Stimulated activated CD8-positive, alpha-beta memory T cell treated with anti-CD3 and anti-CD28 coated beads, Interleukin-4, amount 100 ng/mL, for 48 hours (primary cell): ENCODE measurements at places on chromosomes 7 and 10.

GRCh38 chr7:40701836-40702551 lies 567.2 kb downstream of the SUGCT start:
- DNase-seq: no peak

- no peak for DNase-seq
These were observed 450.6 kb upstream of the SORCS1 start for GRCh38 chr10:107614939-107615685.

DNA sequence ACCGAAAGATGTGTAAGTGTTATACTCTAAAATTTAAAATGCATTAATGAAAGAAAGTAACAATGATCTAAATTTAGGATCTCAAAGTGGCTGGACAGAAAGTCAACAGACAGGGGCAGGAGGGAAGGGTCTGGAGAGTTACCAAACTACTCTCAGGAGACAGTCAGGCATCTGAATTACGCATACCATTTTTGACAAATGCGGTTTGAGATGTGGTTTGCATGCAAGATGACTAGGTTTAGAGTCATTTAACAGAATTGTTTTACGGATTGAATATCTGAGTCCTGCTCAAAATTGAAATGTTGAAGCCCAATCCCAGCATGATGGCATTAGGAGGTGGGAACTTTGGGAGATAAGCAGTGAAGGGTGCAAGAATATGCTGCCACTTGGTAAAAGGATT lies 314.1 kb downstream of the WDR11 start:
- no peak for DNase-seq

- no peak for DNase-seq
These were observed 20.9 kb downstream of the SLC29A3 start for GRCh38 chr10:71339796-71340589.

DNA sequence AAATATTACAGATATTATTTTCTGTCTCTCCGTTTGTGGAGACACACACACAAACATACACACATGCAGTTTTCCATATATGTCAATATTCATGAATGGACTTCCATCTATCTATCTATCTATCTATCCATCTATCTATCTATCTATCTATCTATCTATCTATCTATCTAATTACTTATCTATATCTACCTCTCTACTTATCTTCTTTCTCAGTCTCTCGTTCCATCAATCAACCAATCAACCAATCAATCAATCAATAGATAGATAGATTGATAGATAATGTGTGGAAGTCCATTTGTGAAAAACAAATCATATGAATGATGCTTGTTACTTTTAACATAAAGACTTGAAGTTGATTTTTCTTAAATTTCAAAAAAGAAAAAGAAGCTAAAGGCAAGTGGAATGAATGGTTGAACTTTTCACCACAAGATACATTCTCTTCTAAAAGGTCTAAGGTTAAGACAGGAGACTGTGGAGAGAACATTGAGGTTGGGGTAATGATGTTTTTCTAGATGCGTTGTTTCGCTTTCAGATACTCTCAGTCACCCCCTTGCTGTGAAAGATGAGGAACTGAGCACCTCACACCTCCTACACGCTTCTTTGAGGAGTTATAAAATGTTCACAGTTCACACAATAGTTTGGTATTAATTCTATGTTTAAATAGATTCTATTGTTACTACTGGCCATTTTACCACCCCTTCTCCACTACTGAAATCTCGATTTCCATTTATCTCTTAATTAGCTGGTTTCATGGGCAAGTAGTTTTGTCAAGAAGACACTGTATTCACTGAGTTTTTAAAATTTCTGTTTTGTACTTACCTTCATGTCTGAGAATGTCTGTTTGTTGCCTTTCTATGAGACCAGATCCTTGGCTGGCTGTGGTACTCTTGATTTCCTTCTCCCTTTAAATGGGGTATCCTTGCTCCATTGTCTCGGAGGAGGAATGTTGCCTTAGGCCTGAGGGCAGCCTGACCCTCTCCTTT lies 114.1 kb downstream of the EMX2 start:
- DNase-seq: no peak

DNA sequence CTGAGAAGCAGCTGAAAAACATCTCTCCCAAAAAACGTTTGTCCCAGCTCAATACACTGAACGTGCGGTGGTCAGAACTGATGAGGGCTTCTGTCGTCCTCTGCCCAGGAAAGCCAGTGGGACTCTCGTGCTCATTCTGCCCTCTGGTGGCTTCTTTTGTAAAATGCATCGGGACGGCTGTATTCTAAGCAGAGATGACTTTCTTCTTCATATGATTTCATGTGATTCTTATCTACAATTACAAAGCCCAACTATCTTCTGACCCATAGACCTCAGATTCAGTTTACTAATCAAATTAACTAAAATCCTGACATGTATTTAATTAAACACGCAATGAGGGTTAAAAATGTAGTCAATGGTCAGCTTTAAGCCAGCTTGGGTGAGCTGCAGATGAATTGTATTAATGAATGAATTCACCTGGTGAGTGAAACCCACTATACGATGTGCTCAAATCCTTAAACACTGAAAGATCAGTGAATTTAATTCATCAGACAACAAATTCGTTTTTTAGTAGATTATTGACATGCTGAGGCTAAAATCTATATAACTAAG lies 117.6 kb upstream of the FAM204A start:
- DNase-seq: peak; percentile 68

DNA sequence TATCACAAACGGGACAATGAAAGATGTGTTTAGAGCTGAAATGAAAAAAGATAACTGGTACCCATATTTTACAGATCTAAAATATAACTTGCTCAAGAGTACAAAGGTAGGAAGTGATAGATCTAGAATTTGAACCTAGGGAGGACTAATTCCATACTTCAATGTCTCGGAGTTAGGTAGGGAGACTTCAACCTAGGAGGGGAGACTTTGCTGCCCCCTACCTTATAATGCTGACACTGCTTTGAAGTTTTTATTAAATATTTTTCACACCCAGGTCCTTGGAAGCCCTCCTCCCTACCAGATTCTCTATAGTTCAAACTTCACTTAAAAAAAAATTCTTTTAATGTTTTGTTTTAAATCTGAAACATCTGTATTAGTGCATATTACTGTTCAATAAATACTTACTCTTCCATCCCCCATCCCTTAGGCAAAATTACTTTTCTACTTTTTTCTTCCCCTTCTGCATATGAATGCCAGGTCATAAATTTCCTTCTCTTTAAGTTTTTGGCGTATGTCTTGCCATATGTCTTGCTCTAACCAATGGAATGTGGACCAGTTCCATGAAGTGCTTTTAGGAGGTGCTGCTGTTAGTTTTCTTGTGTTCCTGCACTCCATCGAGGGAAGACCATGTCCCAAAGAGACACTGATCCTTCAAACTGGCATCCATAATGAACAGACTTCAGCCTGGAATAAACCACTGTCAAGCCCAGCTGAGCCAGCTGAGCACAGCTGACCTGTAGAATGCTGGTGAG lies 57.8 kb downstream of the MICU1 start:
- DNase-seq: no peak

DNA sequence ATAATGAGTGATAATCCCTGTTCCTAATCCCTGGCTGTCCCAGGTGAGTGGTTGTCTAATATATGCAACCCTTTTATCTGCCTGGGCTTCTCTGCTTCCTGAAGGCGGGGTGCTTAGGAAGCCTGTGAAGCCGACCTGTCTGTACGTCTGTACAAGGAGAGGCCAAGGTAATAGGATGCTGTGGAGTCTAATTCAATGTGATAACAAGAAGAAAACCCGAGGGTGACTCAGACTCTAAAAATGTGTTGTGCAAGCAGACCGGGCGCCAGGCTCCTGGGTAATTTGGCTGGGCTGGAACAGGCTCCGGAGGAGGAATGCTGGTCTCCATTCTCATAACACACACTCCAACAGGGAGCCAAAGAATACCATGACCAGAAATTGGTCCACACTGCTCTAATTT lies 43.6 kb downstream of the THNSL1 start:
- no peak for DNase-seq

- no peak for DNase-seq
These were observed 319.6 kb upstream of the SP8 start for GRCh38 chr7:21106296-21106732.

- no peak for DNase-seq
These were observed 325.9 kb upstream of the NRP1 start for GRCh38 chr10:33660329-33660728.

DNA sequence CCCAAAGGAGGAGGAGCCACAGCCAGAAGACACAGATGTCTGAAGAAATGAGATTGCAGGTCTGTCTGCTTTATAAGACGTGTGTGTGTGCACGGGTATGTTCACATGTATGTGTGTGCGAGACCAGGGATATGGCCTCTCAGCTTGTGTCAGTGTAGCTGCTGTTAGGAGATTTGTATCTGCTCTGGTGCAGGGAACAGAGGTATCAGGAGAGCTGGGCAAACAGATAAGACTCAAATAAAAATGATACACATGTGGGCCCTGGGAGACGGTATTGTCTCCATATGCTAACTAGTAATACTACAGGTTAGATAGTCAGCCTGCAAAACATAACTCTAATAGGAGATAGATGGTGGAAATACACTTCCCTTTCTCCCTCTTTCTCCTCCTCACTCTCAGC lies 161.0 kb downstream of the PLXNA4 start:
- DNase-seq: no peak

GRCh38 chr7:108090791-108091460 lies 39.2 kb downstream of the LAMB4 start:
- DNase-seq: no peak

DNA sequence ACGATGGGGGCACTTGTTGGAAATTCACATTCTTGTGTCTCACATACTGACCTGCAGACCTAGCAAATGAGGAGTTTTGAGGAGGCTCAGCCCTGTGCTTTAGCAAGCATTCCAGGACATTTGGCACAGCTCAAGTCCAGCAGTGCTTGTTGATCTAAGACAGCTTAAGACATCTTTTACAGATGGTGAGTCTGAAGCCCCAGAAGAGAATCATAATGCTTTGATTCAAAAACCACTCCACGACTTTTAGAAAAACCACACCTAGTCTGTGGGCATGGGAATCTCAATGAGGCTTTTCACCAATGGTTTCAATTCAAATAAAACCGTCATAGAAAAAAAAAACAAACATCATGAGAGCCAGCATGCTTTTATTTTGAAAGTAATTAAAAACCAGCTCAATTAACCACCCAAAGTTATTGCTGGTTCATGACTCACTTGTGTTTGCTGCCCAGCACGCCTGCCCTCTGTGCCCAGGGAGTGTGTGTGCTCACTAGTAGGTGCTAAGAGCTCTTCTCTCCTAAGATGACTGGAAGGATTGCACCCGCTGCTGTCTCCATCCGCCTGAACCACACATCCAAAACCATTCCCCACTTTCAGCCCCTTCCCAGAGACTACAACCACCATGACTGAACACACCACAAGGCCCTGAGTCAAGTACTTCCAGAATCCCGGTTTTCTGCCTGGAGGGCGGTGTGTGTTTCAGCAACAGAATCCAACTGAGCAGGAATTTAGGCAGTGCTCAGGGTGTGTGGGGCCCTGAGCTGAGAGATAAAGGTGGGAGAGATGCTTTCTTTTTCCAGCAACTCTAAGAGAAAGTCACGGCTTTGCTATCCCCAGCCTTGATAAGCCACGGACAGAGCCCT lies 130.2 kb upstream of the ADAM12 start:
- no peak for DNase-seq

DNA sequence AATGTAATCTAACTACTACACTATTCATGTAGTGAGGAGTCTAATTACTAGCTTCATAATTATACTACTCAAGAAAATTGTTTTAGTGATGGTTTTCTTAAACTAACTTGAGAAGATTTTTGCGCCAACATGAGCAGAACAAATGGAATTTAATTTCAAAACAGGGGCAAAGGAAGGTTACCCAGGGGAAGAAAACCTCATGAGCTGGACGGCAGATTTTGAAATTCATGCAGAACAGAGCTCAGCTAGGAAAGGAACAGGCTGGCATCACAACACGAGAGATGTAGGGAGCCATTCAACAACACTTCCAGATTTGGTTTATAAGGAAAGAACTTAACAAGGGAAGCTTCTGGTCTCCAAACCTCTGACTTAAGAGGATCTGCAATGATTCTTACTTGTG lies 235.3 kb upstream of the PRKCQ start:
- no peak for DNase-seq

GRCh38 chr10:133262696-133263095 lies 14.0 kb downstream of the ADAM8 start:
- DNase-seq: no peak

GRCh38 chr7:47092336-47092735 lies 489.6 kb downstream of the TNS3 start:
- DNase-seq: no peak
